ENCODE measurements at places on chromosomes 2 and 18.
A peak's percentile ranks its signal among the peaks of the same experiment; 100 is the strongest.

GRCh38 chr2:130916438-130916705 lies 79.7 kb downstream of the ARHGEF4 start:
- no peak for DNase-seq

DNA sequence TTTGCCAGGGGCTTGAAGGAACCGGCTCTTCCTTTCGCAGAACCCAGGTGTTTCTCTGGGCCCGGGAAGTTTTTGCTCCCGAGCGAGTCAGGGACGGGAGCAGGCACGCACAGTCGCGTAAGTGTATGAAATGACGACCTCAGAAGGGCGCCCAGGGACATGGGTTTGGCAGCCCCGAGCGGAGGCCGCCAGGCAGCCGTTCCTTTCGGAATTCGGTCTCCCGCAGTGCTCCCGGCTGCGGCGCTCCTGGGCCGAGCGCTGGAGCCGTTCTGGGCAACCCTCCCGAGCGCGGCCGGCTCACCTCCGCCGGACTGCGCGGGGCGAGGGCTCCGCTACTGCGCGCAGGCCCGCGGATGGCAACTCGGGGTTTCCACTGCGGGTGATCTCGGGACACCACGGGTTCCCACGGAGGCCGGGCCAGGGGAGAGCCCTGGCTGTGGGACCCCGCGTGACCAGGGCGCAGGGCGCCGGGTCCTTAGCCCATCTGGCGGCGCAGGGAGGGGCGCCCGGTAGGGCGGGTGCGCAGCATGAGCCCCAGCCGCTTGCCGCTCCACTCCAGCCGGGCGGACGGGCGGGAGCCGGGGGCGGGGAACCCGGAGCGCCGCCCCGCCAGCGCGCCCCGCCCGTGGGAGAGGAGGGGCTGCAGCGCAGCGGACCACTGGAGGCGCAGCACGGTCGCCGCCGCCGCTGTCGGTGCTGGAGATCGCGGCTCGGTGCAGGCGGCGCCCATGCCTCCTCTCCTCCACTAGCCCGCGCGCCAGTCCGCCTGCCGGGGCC lies at the start of gene OSBPL6:
TSS of gene OSBPL6 (plus strand) at position 690 of the 777 bp plus-strand sequence. CDS start 111,673 bp downstream, outside the sequence.
- DNase-seq = peak; percentile 30

DNA sequence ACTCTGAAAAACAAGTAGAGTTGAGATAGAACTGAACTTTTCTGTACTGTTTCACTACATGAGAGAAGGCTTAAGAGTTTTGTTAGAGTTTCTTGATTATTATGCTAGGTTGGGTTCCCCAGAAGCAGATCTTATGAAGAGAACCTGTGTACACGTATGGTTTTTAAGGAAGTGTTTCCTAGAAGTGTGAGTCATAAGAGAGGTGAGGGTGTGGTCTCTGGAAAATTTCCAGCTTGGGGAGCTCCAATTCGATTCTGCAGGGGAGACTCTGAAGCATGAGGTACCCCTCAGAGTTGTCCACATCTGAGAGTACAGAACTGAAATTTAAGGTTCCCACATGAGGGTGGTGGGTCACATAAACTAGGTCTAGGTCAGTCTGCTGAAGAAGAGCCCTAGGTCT lies 83.3 kb upstream of the MAP2 start:
- DNase-seq = no peak

- no peak for DNase-seq
Observed at GRCh38 chr2:130186391-130186790, 4.3 kb downstream of the MZT2B start.

DNA sequence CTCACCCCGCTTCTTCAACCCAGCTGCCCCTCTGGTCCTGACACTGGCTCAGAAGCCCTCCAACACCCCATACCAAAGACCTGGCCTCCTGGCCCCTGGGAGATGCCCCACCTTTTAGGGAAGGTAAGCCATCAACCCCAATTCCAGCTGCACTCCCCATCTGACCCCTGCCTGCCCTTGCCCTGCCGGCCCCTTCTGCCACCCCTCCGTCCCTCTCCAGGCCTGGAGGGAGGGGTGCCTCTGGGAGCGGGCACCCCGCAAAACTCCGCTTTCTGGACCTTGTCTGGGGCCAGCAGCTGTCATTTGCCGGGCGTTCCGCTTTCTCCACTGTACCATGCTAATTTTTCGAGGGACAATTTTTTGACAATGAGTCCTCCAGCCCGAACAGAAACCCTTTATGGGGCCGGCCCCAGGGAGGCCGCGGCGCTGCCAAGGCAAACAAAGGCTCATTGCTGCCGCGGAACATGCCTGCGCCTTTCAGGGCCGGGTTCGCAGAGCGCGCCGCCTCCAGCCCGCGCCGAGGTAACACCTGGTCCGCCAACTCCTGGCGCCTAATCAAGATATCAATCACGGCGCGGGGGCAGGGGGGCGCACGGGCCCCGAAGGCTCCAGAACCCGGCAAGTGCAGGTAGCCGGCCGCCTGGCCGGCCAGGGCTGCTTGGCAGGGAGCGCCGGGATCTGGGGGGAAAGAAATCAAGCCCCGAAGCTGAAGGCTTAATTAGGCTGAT lies 96.0 kb downstream of the INHBB start:
- DNase-seq = no peak

GRCh38 chr2:149463328-149464002 lies 124.1 kb downstream of the MMADHC start:
- DNase-seq = no peak

DNA sequence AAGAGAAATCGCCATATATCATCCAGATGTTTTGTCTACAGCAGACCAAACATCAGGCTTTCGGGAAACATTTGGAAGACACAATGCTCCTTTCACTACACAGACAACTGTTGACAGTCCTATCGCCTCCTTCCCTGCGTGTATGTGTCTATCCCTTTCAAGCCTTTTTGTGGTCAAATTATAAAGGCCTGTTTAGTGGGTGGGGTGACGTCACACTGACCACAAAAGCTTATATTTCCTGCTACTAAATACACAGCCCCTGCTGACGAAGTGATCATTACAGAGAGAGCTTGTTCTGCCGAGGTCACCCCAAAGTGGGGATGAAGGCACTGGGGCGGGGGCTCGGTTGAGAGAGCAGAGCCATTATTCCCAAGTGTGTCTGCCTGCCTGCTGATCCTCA lies 302.7 kb upstream of the TNP1 start:
- DNase-seq = peak; percentile 1

- DNase-seq = peak; percentile 47
Observed at GRCh38 chr2:157890969-157891642, 15.0 kb upstream of the ACVR1 start.

- no peak for DNase-seq
Observed at GRCh38 chr2:134785659-134786430, 52.6 kb upstream of the ACMSD start.

- DNase-seq = no peak
Observed at GRCh38 chr2:120940319-120940696, 204.6 kb downstream of the GLI2 start.

GRCh38 chr2:106039634-106040315 lies 154.3 kb downstream of the UXS1 start:
- no peak for DNase-seq

GRCh38 chr2:229780856-229781773 lies 66.8 kb upstream of the DNER start:
- peak; percentile 38 for DNase-seq

DNA sequence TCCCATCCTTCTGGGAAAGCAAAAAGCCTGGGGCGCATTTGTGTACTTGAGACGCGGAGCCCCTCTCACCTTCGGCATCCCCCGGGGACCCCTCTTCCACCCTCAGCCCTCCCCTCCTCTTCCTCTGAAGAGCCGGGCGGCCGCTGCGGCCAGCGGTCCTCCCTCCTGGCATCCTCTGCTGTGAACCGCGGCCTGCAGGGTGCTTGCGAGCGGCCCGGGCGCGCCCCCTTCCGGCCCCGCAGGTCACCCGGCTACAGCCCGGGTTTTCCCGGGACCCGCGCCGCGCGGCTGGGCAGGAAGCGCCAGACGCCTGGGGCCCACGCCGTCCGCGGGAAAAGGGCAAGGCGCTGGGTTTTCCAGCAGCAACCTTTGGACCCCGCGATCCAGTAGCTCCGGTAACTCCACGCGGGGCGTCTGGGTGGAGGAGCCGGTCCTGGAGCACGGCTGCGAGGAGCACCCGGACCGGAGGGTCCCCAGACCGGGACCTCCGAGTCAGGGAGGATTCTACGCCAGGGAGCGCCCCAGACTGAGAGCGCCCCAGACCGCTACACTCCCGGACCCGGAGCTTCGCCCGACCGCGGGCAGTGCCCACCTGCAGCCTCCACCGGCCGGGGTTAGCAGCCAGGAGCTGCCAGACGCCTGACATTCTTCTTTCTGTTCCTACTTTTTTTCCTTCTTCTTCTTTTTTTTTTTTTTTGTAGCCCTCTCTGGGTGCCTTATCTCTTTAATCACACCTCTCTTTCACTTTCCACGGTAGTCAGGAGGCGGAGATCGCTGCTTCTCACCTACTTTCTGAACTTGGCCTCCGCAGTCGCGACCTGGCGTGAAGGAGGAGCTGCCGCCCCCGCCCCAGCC lies at the start of gene IL18R1:
TSS of gene IL18R1 (plus strand) at position 271 of the 855 bp plus-strand sequence. CDS start 6,865 bp downstream, outside the sequence.
- DNase-seq = peak; percentile 60

GRCh38 chr18:32368170-32368569 lies 102.5 kb downstream of the GAREM1 start:
- no peak for DNase-seq

- no peak for DNase-seq
Observed at GRCh38 chr2:183359867-183360266, 235.6 kb downstream of the NUP35 start.

DNA sequence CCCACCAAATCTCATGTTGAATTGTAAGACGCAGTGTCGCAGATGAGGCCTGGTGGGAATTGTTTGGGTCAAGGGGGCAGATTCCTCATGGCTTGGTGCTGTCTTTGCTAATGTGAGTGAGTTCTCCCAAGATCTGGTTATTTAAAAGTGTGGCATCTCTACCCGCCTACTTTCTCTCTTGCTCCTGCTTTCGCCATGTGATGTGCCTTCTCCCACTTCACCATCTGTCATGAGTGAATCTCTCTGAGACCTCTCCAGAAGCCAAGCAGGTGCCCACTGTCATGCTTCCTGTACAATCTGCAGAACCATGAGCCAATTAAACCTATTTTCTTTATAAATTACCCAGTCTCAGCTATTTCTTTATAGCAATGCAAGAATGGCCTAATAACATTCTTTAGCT lies 246.6 kb upstream of the CDH20 start:
- DNase-seq = no peak

- DNase-seq = no peak
Observed at GRCh38 chr2:217412721-217413120, 552.9 kb upstream of the TNP1 start.

- no peak for DNase-seq
Observed at GRCh38 chr2:159110784-159111183, 142.3 kb downstream of the TANC1 start.

- DNase-seq = no peak
Observed at GRCh38 chr2:23434721-23435121, 49.7 kb downstream of the KLHL29 start.

DNA sequence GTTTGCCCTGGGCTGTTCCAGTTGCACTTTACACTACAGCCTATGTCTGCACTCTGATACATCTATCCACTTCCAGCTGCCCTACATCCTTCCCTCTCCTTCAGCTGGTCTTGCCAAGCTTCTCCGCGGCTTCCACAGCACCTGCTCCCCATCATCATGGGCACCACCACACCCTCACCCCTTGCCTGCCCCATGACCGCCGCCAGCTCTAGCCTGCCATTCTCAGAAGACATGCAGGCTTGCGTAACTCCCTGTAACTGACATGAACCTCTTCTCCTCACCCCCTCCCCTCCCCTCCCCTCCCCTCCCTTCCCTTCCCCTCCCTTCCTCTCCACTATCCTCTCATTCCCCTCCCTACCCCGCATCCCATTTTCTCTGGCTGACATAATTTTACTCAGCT lies 46.0 kb downstream of the PAX8 start:
- no peak for DNase-seq

DNA sequence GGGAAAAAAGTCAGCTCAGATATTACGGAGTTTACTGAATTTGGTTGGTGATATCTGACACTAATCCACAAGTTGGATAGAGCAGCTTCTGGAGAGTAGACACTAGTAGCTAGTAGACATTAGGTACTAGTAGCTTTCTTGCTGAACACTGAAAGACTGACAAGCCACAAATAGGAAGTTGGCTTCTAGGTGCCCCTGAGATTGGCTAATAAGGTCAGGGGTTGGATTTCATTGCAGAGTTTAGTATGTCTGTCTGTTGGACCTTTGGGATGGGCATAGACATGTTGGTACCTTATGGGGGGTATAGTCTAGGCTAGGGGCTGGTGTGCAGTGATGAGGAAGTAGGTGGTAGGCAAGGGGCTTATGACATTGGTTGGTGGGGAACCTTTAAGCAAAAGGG lies 164.9 kb upstream of the LRRTM1 start:
- DNase-seq = no peak

- DNase-seq = no peak
Observed at GRCh38 chr18:9135081-9135911, 1.3 kb upstream of the ANKRD12 start.

Data from CD4-positive, alpha-beta T cell treated with Interleukin-2 at 100 ng/mL for 4 hours (primary cell).